ENCODE measurements at places on chromosomes 11 and 22.

GRCh38 chr11:59691156-59691555 is 22.3 kb upstream of the PATL1 start:
- no peak for DNase-seq

GRCh38 chr11:65112546-65113360 is 1.1 kb downstream of the TM7SF2 start:
- DNase-seq, result peak; percentile 57

DNA sequence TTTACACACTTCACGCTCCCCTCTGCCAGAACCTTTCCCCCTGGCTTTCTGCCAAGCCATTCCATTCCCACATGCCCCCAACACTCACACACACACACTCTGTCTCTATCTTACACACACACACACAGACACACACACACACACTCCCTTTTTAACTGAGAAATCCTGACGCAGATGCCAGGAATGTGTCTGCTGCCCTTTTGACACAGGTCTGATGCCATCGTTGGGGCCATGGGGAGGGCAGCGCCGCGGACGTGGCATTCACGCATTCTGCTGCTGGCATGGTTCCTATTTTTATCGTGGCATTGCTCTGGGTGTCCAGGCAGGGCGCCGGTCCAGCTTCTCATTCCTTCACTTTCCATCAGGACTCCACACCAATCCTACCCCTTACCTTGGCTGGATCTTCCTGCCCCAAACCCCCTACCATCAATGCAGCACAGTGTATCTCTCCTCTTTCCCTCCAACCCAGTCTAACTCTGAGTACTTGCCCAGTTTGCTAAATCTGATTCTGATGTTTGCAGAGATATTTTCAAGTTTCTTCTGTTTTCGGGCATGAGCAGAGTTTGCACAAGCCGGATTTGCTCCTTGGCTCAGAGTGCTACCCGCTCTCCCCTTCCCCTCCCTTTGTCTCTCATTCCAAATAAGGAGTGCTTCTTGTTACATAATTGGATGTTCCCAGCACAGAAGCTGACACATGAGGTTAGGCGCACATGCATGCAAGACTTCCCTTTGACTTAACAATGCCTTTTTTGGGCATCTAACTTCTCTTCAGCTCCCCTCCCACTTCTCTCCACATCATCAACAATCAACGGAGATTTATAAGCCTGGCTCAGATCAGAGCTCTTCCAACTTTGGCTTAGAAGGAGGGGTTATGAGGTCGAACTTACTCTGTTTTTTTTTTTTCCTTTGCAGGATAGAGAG is 18.8 kb downstream of the SNX19 start:
- no peak for DNase-seq

DNA sequence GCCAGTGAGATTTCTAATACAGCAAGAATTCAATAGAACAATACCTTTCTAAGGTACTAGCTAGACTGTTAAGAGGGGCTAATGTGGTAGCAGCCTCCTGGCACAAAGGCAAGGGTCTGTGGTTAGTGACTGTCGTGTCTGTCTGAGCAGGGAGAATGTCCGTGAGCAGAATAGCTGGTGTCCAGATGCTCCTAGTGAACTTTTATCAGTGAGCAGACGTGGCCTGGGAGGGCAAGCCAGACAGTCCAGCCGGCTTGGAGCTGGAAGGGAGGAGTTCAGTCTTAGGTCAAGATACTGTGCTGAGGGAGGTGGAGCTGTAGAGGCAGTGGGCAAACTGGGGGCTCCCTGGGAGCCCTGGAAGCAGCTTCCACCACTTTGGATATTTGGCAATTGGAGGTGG is 138.6 kb downstream of the TEAD1 start:
- no peak for DNase-seq

GRCh38 chr22:19866665-19867009 is 12.0 kb upstream of the GNB1L start:
- DNase-seq, result no peak

GRCh38 chr11:1481861-1482441 is 4.6 kb downstream of the MOB2 start:
- DNase-seq, result no peak
